ENCODE measurements at places on chromosomes 6 and 20.

- no peak for DNase-seq
Measured at GRCh38 chr20:9949563-9949962, 85.2 kb upstream of the ANKEF1 start.

GRCh38 chr20:62291251-62292066 lies 11.3 kb upstream of the ADRM1 start:
- DNase-seq, result no peak

DNA sequence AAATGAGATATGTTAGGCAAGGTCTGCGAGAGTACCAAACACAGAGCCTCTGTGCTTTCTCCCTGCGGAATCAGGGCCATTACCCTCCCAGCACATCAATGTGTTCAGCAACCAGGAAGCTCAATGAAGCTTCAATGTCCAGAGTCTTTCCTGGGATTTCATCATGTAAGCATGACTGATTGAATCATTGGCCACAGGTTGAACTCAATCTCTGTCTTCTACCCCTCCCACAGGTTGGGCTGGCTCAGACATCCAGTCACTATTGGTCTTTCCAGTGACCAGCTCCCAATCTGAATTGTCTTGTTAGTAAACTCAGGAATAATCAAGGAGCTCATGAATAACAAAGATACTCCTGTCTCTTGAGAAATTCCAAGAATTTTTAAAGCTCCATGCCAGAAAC lies 2.7 kb upstream of the DTD1 start:
- no peak for DNase-seq

DNA sequence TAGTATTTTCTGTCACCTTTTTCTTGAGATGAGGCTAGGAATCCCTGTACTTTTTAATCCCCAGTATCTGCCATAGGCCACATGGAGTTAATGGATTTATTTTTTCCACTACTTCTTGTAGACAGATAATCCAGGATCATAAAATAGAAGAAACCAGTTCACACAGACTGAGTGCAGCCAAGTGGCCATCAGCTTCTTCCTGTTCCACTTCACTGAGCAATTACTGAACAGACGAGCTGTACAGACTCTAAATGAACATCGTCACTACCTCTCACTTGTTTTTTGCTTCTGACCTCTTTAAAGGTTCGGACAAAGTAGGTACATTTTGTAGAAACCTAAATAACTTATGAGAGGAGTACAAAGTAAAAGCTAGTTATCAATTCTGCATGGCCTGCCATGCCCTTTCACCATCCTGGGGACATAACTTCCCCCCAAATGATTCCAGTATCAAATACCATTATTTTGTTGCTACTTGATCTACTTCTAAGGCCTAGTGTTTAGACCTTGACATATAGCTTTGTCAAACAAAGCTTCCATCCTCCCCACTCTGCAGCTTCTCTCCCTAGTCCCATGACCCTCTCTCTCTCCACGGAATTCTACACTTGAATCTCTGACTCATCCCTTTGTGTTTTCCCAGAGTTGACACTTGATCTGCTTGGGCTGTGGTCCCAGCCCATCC lies 34.4 kb upstream of the ARHGAP18 start:
- DNase-seq, result no peak

GRCh38 chr6:117267054-117267347 lies 1.6 kb downstream of the VGLL2 start:
- DNase-seq, result no peak

GRCh38 chr6:63507096-63507495 lies 65.2 kb upstream of the LOC128125822 start:
- no peak for DNase-seq

- no peak for DNase-seq
Measured at GRCh38 chr6:116369964-116370759, 585 bp upstream of the DSE start.

GRCh38 chr6:37675606-37676005 lies 22.1 kb downstream of the MDGA1 start:
- DNase-seq, result no peak

DNA sequence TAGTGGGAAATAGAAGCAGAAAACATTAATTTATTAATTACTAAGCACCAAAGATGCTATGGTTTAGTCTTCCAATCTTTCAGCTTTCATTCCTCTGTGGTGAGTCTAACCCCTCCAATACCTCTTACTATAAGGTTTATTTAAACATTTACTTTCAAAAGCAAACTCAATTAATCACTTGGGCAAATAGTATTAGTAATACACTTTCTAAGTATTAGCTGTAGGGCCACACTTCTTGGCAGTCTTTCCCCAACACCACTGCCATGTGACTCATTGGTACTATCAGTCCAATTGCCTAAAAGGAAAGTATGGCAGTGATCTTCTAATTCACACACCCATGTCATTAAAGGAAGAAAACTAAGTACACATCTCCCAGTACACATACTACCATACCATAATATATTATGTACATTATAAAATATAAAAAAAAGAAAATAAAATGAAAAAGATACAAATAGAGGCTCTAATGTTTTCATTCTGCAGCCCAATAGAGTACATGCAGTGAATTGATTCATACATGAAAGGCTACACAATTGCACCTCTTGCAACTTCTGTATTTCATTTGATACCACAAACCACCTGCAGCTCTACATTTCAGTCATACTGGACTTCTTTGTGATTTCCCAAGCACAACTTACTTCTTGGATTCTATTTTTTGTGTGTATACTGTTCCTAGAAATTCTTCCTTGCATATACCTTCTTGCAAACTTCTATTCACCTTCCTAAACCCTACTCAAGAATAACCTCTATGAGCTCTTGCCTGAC lies 218.6 kb downstream of the PKHD1 start:
- no peak for DNase-seq

DNA sequence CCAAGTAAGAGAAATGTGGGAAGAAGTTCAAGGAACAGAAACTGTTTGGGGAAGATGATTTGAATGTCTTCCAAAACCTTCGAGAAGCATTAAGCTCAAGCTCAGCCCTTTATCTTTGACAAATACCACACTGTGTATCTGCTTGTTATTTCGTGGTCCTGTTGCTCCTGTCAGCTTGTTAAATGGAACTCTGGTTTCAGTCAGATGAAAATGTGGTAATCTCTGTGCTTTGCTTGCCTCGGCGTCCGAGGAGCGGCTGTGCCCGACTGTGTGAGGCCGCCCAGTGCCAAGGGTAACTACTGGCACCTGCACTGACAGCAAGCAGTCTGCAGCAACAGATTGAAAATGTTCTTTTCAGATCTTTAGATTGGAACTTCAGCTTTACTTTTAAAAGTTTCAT lies 577.9 kb upstream of the FLRT3 start:
- DNase-seq, result no peak

- DNase-seq, result no peak
Measured at GRCh38 chr6:120378582-120379220, 955.6 kb downstream of the TBC1D32 start.

DNA sequence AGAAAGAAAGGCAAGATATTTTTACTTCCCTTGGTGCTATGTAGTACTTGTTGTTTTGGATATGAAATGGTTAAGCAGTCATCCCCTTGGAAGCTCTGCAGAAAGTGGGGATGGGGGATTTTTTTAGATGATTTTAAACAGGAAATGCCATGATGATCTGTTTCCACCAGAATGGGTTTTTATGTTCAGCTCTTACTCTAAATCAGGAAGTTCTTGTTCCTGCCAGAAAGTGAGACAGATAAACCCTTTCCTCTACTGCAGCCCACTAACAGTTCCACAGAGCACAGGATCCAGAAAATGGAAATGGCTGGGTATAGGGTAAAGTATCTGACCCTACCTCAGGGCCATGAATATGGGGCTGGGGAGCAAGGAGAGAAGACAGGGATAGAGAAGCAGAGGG lies 32.1 kb upstream of the PPP1R3G start:
- DNase-seq, result no peak

DNA sequence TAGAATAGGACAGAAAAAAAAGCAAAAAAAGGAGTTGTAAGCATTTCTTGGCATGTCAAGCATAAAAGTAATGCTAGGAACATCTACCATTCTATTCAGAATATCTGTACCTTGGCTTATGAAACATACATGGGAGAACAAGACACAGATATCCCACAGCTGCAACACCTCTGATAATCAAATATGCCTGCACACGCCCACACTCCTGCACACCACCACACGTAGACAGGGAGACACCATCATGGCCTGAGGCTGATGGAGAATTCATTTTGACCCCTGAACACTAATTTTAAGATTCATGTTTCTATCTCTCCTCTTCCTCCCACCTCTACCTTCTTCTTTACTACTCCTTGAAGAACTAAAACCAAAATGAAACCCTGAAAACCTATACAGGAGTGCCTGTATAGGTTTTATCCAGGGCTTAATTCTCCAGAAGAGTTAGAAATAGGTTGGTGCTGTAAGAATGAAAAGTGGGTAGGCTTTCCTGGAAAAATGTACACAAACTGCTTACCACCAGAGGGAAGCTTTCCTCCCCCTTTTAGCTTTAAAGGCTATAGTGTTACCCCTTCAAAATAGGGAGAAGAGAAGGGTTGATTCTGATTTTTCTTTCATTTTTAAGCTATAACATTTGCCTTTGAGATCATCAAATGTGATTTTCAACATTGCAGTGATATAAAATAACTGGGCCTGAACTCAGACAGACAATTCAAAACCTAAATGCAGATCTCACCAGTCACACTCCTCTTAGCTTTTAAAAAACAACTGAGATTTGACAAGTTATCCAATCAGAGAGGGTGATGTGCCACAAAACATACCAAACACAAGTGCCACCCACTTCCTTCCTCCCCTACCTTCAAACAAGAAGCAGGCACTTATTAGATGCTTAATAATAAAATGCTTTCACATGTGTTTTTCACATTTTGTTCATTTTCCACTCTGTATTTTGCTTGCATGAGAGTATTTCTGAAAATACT lies 57.9 kb downstream of the ELOVL5 start:
- peak; percentile 42 for DNase-seq

- DNase-seq, result no peak
Measured at GRCh38 chr6:75472885-75473284, 20.7 kb downstream of the FILIP1 start.

GRCh38 chr6:88004707-88005106 lies 42.9 kb upstream of the SPACA1 start:
- no peak for DNase-seq

GRCh38 chr6:39086294-39086693 lies 28.7 kb downstream of the SAYSD1 start:
- peak; percentile 11 for DNase-seq

DNA sequence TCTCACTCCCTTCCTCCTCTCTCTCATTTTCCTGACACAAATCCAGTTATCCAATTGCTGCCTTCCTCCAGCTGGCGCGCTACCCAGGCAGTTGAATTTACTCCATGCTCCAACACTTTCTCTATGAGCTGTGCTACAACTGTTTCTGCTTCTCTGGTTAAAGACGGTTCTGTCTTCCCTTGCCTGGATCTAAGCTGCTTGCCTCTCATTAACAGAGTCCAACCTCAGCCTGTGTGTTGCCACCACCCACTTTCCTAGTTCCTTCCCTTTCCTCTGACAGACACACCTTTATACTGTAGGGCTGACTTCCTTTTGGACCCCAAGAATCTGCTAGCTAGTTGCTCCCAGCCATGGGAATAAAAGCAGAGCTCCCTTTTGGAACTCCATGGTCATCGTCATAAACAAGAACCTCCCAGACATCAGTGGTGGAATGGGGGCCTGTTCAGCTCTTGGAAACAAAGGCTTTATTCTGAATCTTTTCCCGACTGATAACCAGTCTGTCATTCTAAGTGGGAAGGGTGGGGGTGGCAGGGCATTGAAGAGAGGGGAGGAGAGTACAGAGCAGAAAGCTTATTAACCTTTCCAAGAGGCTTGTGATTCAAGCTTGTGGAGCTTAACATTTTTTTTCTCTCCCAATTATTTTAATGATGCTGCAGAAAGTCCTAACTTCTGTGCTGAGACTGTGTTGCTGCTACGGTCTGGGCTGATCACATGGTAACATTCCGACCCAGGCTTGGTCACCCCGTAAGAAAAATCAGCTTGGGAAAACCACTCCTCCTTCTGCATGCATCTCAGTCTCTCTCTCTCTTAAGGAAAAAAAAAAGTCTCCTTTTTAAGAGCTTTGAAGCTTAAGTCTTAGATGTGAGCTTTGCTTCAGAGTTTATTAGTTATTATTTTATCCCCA lies 31.3 kb upstream of the BMP2 start:
- DNase-seq, result no peak

GRCh38 chr6:5204376-5204775 lies 56.4 kb downstream of the LYRM4 start:
- no peak for DNase-seq

GRCh38 chr6:46440141-46440540 lies 51.1 kb downstream of the RCAN2 start:
- DNase-seq, result no peak

DNA sequence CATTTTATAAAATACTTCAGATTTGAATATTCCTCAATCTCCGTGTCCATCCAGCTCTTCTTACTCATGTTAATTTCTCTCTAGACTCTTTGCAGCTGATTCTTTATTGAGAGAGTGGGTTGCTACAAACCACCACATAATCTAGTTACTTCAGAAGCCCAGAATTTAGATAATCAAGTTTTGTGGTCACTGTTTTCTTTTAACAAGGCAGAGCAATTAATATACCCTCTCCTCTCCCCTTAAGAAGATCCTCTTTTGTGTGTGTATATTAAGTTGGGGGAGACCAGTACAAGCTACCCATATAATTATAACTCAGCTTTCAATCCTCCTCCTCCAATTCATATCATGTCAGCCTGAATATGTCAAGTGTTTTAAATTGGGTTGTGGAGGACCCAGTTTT lies 95.1 kb downstream of the IRAK1BP1 start:
- no peak for DNase-seq

DNA sequence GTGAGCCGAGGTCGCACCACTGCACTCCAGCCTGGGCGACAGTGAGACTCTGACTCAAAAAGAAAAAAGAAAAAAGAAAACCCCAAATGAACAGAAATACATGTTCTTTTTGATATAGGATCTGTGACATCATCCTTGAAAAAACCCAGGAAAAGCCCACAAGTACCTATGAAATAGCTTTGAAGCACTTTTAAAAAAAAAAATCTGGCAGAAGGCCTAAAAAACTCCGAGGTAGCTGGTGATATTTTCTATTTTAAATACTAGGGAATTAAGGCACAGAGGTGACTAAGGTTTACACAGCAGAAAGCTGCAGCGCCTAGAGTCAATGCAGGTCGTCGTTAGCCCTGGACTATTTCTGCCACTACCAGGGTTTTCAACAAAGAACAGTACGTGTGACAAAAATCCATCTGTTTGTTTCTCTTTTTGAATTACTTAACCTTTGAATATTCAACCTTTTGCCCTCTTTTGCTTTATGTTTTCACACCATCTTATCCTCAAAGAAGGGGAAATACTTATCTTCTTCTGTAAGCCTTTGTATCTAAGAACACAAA lies 39.4 kb upstream of the EEF1A1 start:
- no peak for DNase-seq

DNA sequence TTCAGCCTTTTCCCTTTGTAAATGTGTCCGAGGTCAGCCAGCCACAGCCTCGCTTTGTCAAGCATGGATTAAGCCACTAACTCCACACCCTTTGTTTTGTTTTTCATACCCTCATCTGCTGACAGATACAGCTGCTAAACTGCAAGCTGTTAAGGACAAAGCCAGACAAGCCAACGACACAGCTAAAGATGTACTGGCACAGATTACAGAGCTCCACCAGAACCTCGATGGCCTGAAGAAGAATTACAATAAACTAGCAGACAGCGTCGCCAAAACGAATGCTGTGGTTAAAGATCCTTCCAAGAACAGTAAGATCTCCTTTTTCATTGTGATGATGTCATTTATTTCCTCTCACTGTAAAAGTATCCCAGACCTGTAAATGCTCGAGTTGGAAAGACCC lies 269.3 kb downstream of the ARHGAP18 start:
- no peak for DNase-seq

All from immature natural killer cell (primary cell).